Stimulated activated CD4-positive, alpha-beta T cell treated with anti-CD3 and anti-CD28 coated beads, Interleukin-4, amount 100 ng/mL, for 1 hour (primary cell): ENCODE measurements at places on chromosomes 3 and 15.

- no peak for DNase-seq
Observed at GRCh38 chr3:19030522-19030839, 117.8 kb upstream of the KCNH8 start.

GRCh38 chr3:45057557-45057956, 31.5 kb downstream of the CLEC3B start:
- no peak for DNase-seq

GRCh38 chr3:182717216-182717615, 76.1 kb upstream of the ATP11B start:
- DNase-seq: no peak

DNA sequence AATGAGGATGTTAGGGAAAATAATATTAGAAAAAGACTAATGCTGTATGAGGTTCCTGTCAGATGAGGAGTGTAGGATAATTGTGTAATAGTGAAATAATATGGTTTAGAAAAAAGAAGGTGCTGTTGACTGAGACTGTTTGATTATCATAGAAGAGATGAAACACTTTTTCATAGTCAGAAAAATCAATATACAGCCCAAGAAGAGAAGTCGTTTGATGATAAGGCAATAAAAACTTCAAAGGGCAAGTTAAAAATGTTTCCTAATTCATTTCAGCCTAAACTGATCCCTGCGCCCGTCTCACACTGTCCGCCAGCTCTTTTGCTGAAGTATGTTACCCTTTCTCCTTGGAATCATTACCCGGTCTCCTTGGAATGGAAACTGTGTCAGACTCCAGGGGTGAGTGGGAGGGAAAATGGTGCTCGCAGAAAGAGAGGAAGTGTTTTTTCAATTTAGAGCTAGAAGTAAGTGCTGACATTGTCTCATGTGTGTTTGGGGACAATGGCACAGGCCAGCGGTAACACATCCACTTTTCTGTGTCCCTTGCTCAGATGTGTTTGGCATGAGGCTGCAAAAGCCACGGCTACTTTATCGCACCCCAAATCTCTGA, 23.6 kb downstream of the DUT start:
- DNase-seq: no peak

- DNase-seq: peak; percentile 37
Observed at GRCh38 chr3:20104167-20104661, 64.0 kb downstream of the KAT2B start.

- DNase-seq: no peak
Observed at GRCh38 chr3:194220901-194221326, 85.0 kb downstream of the HES1 start.

DNA sequence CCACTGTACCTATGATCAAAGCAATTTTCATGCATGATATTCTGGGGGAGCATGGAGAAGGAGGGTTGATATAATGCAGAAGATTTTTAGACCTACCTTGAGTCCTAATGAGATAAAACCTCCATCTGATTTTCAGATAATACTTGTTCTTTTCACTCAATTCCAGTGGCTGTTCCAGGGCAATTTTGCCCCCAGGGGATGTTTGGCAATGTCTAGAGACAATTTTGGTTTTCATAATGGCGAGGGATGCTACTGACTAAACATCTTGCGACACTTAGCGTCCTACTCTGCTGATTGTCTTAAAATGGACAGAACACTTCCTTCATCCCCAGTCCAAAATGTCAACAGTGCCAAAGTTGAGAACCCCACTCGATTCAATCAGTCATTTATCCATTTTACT, 26.6 kb downstream of the AGBL1 start:
- DNase-seq: no peak

GRCh38 chr3:13132281-13132680, 59.1 kb upstream of the IQSEC1 start:
- no peak for DNase-seq

GRCh38 chr3:143613226-143613625, 235.0 kb downstream of the SLC9A9 start:
- no peak for DNase-seq

- no peak for DNase-seq
Observed at GRCh38 chr3:62019906-62020305, 353.4 kb downstream of the FEZF2 start.

- no peak for DNase-seq
Observed at GRCh38 chr15:101203029-101203573, 48.7 kb downstream of the CHSY1 start.

DNA sequence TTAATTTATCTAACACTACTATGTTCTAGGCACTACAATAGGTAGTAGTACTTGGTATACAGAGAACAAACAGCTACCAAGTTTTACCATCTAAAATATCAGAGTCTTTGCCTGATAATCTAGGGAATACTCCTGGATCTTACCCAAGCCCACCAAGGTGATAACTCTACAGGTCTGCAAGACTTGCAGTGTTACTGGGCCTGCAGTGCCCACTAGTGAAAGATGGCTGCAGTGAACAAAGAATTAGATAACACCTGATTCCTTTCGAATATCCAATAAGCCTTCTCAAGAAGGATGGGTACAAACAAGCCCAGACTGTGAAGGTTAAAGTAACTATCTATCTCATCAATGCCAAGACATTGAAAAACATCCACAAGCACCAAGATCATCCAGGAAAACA, 317.0 kb upstream of the DCBLD2 start:
- no peak for DNase-seq

GRCh38 chr15:78361771-78362506, 21.8 kb downstream of the CRABP1 start:
- no peak for DNase-seq

DNA sequence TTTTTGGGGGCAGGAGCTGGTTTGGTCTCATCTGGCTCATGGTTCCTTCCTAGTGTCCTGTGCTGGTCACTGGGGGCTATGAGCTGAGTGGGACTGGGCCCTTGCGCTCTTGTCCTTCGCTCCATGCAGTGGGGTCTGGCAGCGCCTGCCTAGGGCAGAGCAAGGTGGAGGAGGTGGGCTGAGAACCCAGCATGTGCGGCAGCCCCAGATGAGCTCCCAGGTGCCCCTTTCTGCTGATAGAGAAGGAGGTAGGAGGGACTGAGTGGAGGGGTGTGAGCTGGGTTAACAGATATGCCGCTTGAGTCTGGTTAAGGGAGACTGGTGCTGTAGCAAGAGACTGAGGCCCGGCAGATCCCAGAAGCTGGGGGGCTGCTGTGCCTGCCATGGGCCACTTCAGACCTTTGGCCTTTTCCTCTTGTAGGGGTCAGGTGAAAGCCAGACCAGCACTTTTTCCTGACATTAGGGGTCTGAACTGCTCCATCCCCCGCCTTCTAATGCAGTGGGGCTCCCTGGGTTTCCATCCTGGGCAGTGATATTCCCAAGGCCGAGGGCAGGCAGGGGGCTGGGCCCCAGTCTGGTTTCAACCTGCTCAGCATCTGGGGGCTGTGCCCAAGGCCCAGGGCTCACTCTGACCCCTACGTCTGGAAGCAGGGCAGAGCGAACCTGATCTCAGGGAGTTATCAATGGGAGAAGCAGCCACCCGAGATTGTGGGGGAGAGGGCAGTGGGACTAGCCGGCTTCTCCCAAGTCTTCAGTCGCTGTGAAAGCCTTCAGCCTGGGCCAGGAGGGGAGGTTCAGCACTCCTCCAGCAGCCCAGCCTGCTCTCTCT, 62.9 kb upstream of the PRR23C start:
- no peak for DNase-seq

DNA sequence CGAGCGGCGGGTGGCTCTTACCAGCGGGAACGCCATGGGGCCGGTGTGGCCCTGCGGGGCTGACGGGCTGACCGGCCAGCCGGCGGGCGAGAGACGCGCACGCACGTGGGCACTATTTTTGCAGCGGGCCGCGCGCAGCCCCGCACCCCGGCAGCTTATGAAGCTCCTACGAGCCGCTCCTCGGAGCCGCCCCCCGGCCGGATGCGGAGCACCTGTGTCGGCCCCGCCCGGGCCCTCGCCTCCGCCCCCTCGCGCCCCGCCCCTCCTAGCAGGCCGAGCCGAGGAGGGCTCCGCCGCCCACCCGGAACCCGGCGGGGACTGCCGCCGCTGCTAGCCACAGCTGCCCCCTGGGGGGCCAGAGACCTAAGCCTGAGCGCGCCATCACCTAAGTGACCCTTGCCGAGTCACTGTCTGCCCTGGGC, 683 bp upstream of the CPEB1 start:
- peak; percentile 63 for DNase-seq

DNA sequence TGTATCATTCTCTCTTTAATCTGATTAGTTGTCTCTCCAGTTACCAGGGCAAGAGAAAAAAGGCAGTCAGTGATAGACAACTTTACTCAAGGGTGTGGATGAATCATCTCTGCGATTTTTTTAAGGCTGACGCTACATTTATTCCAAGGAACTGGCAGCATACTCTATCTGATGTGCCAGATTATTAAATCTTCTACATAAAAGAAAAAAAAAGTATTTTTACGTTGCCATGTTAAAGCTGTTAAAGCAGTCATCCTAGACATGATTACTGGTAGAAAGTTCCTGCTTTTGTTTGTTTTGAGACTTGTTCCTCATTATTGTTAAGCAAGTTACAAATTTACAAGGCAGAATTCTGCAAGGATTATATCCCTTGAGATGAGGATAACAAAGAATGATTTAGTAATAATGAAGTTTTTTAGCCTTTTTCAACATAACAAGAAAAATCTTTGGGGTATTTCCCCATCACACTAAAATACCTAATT, 121.7 kb downstream of the CBLB start:
- no peak for DNase-seq

- no peak for DNase-seq
Observed at GRCh38 chr15:60077581-60078359, 73.7 kb downstream of the FOXB1 start.

DNA sequence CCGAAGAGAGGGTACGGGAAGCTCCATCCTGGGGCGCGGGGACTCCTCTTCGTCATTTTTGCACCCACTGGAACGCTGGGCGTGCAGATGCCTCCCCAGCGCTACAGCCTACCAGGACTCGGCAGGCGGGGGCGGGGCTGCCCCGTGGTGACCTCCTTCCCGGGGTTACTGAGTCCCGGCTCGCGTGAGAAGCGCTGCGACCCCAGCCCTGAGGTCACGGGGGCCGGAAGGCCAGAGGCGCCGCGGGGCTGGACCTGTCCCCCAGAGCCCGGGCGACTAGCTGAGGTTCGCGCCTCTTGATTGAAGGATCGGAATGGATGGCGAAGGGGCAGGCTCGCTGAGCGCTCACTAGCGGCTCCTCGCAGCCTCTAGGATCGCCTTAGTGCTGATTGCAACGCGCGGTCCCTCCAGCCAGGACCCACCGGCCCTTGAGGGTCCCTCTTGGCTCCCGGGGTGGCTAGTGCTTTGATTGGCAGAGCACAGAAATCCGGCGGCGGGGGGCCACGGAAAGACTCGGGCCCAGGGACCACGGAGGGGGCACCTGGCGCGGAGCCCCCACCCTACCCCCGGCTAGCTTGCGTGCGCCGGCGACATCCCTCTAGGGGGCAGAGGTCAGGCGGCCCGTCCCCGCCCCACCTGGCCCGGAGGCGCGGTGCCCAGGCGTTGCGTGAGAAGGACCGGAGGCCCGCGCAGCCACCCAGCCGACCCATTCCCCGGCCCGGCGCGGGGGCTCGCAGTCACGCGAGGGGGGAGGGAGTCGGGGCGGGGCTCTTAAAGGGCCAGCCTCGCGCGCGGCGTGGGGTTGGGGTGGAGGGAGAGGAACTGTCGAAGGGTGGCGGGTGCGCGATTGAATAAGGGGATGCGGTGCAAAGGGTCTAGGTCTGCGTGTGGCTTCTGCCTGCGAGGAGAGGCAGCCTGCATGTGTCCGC, 781 bp upstream of the CYP1A1 start:
- peak; percentile 66 for DNase-seq

GRCh38 chr3:42229942-42230688, 35.9 kb downstream of the CCK start:
- DNase-seq: no peak

DNA sequence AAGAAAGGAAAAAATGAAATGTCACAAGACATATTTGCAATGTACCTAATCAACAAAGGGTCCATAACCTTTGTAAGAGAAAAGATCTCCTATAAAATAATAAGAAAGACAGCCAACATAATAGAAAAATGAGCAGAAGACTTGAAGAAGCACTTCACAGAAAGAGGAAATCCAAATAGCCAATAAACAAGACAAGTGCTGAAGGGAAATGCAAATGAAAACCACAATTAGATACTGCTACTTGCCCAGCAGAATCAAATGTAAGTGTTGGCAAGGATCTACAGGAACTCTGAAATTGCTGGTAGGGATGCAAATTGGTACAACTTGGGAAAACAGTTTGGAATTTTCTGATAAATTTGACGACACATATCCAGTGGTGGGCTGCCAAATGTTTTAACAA, 15.1 kb upstream of the TOPAZ1 start:
- no peak for DNase-seq

DNA sequence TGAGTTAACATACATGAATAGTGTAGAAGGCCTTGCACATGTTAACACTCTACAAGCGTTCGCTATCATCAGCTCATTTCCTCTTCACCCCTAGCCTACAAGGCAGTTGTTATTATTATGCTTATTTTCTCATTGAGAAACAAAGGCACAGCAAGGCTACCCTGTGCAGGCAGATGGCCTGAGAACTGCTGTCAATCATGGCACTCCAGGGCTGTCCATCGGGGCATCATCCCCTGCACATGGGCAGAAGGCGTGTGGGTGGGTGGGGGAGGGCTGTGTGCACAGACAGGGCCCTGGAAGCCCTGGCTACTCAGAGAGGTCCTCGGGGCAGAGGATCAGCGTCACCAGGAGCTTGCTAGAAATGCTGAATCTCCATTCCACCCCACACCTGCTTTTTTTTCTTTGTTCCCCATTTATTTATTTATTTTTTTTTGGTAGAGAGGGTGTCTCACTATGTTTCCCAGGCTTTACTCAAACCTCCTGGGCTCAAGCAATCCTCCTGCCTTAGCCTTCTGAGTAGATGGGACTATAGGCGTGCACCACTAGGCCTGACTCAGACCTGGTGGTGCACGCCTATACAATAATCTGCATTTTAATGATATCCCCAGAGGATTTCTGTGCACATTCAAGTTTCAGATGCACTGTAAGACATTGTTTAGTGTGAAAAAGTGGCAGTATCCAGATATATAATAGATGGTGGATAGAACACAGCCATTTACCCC, 9.6 kb upstream of the ZXDC start:
- no peak for DNase-seq

DNA sequence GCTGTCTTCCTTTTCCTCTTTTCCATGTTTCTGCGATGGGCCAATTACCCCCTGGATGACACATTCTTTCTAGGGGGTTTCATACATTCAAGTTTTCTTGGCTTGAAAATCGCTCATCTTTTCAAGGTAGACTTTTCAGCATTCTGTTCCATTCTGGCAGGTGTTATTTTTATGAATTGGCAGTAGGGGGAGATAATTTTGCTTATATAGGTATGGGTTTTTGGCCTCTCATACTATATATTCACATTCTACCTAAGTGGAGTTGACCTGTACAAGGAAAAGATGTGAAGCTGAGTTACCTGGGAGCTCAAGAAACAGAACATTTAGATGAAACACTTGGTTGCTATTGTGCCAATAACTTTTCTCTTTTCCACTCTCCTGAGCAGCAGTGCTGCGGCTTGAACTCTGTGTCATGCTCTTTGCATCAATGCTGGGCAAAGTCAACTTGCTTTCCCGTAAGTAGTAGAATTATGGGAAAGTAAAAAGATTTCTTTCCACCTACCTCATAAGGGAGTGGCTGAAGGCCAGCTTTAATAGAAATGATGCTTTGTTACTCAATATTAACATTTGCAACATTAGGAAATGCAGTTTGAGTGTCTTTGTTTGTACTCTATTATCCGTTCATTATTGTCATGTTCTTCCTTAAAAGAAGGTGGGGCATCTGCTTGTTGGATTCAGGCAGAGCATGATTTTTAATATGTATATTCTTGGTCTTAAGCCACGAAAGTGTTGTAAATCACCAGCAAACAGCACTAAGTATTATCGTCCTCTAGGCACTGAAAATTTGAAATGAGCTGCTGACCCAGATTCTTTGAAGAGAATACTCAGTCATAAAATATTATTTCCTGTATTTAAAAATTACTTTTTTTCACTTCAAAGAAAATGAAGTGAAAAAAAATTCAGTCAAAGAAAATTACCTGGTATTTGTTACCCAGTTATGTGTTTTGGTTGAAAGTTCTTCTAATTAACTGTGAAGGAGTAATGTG, 27.7 kb upstream of the MFSD1 start:
- no peak for DNase-seq
